ENCODE measurements at places on chromosomes 11 and 22.

GRCh38 chr22:23904573-23905254 is 10.5 kb downstream of the MIF start:
- DNase-seq: no peak

GRCh38 chr22:43796567-43796966 is 15.5 kb downstream of the EFCAB6 start:
- DNase-seq: no peak

DNA sequence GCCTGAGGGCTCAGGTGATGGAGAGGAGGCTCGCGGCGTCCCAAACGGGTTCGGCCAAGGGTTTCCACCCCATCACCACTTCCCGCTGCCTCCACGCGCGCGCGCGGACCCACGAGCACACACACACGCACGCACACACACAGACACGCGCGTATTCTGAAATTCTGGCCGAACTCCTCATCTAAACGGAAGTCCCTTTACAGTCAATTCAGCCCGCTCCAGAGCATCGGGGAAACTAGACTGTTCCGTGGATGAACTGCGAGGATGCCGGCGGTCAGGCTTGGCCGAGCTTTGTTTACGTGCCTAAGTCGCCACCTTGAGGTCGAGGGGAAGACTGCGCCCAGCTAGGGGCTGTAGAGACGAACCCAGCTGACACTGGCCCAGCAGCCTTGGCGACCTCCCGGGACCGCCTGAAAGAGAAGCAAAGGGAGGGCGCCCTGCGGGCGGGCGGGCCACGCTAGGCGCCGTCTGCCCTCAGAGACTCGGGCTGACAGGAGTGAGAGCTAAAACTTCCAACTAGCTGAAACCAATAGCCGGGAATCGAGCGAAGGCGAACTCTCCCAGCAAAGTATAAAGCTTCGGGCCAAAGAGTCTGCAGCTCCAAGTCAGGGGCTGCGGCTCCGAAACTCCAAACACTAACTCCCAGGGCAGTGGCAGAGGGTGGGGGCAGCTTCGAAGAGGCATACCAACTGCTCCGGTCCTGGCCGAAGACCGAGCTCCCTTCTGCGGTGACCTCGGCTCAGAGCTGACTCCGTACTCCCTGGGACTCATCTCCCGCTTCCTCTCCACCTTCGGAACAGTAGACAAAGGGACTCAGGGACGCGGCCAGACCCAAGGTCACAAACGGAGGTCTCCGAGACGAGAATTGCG is 124.7 kb upstream of the C11orf58 start:
- DNase-seq: peak; percentile 56

DNA sequence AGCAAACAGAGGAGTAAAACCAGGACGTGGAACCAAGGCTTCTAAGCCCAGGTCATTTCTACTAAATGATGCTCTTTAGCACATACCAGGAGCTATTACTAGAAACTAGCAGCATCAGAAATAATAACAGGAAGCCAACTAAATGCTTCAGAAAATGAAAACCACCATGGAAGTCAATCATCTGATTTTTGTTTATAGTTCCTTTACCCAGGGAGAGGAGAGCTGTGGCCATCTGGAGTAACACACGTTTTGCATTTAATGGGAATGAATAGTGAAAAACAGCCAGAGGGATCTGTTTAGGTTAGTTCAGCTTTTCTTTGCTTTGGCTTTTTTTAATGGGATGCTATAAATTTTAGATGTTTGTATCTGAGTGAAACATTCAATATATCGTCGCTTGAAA is 250.7 kb upstream of the ARHGAP20 start:
- no peak for DNase-seq

All from CD4-positive, alpha-beta T cell treated with Interleukin-4 for 1 hour (primary cell).